ENCODE measurements at places on chromosomes 6 and 20.

- no peak for DNase-seq
These were observed 2.1 kb downstream of the DEF6 start for GRCh38 chr6:35299674-35300073.

- no peak for DNase-seq
These were observed 52.7 kb downstream of the LHFPL5 start for GRCh38 chr6:35857853-35858252.

DNA sequence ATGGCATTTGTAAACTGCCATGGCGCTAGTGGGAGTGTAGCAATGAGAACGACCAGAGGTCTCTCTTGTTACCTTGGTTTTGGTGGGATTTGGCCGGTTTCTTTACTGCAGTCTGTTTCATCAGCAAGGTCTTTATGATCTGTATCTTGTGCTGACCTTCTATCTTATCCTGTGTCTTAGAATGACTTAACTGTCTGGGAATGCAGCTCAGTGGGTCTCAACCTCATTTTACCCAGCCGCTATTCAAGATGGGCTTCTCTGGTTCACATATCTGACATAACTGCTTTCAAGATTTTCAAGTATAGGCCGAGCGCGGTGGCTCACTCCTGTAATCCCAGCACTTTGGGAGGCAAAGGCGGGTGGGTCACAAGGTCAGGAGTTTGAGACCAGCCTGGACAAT lies 1.9 kb upstream of the SFT2D1 start:
- no peak for DNase-seq

- no peak for DNase-seq
These were observed 42.0 kb upstream of the TMEM244 start for GRCh38 chr6:129903082-129903481.

GRCh38 chr6:4522453-4522852 lies 253.8 kb upstream of the CDYL start:
- DNase-seq: no peak

Measured in NCI-H2081 treated with DMSO at 0.1 percent for 48 hours (cell line).